Small intestine (tissue), 16 donors: ENCODE measurements at places on chromosomes 1 and 21. TPM values are rescaled to one million over a fixed set of nuclear protein-coding genes. Genes with fewer than 3 reads are reported as not detected.
A peak's percentile ranks its signal among the peaks of the same experiment; 100 is the strongest.

The BRDT gene
- polyA plus RNA-seq, result not detected

The SLC9C2 gene
- polyA plus RNA-seq, result not detected

The SLC6A9 gene
- polyA plus RNA-seq, result 0.81 TPM

The BRINP2 gene
- 0.16 TPM for polyA plus RNA-seq

The CD1B gene
- polyA plus RNA-seq, result not detected

The SRRM1 gene
- 38.8 TPM for polyA plus RNA-seq

The CFHR5 gene
- not detected for polyA plus RNA-seq

DNA sequence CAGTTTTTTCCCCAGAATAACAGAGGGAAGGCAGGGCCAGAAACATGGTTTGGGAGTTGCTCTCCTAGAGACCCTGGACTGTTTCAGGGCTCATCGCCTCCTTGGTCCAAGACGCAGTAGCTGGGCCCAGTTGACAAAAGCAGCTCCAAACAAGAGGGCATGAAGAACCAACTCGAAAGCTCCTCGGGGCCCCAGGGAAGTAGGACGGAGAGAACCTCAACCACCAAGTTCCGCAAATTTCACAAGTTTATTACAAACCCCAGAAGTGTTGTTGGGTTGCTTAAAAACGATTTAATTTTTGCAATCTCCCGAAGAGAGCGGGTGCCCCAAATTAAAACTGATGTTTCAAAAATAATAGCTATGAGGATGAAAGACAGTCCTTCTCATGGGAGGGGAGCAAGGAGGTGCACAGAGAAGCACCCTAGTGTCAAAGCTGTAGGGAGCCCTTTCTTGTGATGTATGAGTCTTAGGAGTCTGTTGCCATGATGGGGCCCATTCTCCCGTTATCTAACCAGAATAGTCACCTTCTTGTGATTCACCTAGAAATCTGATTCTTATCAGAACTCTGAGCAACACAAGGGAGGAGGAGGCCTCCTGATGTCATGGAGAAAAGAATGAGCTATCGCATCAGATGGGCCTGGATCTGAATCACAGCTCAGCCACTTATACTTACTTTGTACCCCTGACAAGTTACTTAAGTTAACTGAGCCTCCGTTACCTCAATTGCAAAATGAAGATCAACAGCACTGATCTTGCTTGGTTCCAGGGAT, 165.7 kb upstream of the IRF2BP2 start:
- no peak for DNase-seq
- no peak overlapping the region for H3K27ac ChIP-seq
- no peaks in the 10 kb centered on the region for H3K4me1 ChIP-seq

- H3K4me3 ChIP-seq, result no peak overlapping the region
- no peaks in the 10 kb centered on the region for H3K4me1 ChIP-seq
- peak; percentile 64 for DNase-seq
- no peaks in the 10 kb centered on the region for H3K36me3 ChIP-seq
- no peaks in the 10 kb centered on the region for H3K27me3 ChIP-seq
Observed at GRCh38 chr1:215637041-215637573, 70.0 kb downstream of the KCTD3 start.

DNA sequence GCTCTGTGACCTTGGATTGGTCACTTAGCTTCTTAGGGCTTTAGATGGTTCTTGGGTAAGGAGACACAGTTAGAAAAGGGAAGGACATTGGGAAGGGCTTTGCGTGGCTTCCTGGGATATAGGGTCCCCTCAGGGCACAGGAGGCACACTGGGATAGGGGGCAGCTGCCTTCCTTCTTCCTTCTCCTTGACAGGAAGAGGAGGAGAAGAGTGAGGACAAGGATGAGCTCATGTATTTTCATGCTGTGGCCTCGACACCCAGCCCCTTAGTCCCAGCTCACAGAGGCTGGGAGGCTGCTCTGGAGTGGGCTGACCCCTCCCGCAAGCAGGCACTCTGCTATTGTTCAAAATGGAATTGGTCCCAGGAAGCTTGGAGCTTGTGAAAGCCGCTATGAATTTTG, 45.7 kb upstream of the POU3F1 start:
- no peaks in the 10 kb centered on the region for H3K36me3 ChIP-seq
- H3K4me1 ChIP-seq, result no peaks in the 10 kb centered on the region
- H3K27ac ChIP-seq, result no peak overlapping the region
- no peaks in the 10 kb centered on the region for H3K27me3 ChIP-seq

DNA sequence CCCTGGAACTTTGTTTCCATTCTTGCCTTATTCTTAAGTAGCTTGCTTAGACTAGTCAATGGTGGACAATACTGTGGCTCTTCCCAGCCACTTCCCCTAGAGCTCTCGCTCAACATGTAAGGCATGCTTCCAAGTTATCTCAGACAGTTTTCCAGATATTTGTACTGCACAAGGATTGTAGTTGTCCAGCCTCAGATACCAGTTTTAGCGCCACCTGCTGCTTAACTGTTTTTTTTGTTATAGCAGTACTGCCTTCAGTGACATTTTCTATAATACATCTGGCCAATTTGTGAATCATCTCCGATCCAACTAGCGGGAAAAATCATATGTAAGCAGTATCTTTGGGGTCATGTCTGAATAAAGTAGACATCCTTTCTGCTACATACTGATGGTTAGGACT, 346.7 kb upstream of the ADGRL4 start:
- H3K27me3 ChIP-seq, result no peaks in the 10 kb centered on the region
- H3K4me3 ChIP-seq, result no peak overlapping the region
- H3K4me1 ChIP-seq, result no peaks in the 10 kb centered on the region

DNA sequence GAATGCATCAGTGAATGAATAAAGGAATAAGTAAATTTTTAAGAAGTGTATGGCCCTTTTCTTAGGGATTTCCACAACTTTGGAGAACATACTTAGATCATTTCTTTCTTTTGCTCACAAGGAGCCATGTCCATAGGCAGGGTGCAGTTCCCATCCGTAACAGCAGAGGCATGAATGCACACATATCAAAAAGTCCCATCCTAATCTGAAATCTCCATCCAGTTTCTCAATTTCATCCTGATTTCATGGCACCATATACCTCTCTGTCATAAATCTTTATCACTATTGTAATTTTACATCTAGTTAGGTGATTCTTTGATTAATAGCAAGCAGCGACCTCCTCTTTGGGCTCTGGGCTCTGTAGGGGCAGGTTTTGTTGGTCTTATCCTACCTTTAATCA, 359.2 kb downstream of the RRAGC start:
- DNase-seq, result no peak
- no peaks in the 10 kb centered on the region for H3K36me3 ChIP-seq
- no peak overlapping the region for H3K4me3 ChIP-seq

- H3K4me1 ChIP-seq, result no peaks in the 10 kb centered on the region
- peak; percentile 37 for DNase-seq
- H3K4me3 ChIP-seq, result no peak overlapping the region
- H3K27me3 ChIP-seq, result no peaks in the 10 kb centered on the region
Observed at GRCh38 chr1:186299570-186299969, 75.5 kb downstream of the TPR start.

DNA sequence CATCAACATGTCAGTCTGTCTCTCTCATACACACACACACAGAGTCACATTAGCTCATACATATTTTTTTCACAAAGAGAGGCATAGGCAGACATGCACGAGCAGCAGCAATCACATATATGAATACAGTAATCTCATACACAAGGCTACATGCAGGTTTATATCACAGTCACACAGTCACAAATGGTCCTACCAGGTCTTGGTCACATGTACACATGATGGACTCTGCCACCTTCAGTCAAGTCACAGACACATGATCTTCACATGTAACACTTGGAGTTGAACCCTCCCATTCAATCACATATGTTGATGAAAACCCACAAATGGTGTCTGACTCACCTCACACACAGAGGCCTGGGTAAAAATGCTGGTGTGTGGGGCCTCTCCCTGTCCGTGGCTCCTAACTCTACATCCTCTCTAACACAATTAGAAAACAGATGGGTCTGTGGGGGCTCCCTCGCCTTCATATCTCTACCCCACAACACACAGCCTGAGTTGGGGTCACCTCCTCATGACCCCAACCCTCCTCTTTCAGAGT, 27.9 kb downstream of the RIMS3 start:
- DNase-seq, result no peak
- no peak overlapping the region for H3K27ac ChIP-seq
- H3K36me3 ChIP-seq, result no peaks in the 10 kb centered on the region
- H3K4me1 ChIP-seq, result no peaks in the 10 kb centered on the region
- H3K4me3 ChIP-seq, result no peak overlapping the region

DNA sequence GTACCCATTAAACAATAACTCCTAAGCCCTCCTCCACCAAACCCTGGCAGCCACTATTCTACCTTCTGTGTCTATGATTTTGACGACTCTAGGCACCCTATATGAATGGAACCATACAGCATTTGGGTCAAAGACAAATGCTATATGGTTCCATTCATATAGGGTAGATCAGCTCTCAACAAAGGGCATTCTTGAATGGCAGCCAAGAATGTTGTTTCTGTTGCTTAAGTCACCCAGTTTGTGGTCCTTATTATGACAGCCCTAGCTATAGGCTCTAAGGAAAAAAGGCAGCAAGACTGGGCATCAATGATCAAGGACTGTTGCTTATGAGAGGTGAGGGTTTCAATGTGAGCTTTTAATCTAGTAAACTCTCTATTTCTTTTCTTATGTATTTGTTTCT, 4.7 kb upstream of the SLC5A9 start:
- H3K27me3 ChIP-seq, result no peaks in the 10 kb centered on the region
- DNase-seq, result no peak
- H3K36me3 ChIP-seq, result no peaks in the 10 kb centered on the region
- H3K27ac ChIP-seq, result no peak overlapping the region
- peaks cover 16% of the 10 kb centered on the region for H3K4me1 ChIP-seq

DNA sequence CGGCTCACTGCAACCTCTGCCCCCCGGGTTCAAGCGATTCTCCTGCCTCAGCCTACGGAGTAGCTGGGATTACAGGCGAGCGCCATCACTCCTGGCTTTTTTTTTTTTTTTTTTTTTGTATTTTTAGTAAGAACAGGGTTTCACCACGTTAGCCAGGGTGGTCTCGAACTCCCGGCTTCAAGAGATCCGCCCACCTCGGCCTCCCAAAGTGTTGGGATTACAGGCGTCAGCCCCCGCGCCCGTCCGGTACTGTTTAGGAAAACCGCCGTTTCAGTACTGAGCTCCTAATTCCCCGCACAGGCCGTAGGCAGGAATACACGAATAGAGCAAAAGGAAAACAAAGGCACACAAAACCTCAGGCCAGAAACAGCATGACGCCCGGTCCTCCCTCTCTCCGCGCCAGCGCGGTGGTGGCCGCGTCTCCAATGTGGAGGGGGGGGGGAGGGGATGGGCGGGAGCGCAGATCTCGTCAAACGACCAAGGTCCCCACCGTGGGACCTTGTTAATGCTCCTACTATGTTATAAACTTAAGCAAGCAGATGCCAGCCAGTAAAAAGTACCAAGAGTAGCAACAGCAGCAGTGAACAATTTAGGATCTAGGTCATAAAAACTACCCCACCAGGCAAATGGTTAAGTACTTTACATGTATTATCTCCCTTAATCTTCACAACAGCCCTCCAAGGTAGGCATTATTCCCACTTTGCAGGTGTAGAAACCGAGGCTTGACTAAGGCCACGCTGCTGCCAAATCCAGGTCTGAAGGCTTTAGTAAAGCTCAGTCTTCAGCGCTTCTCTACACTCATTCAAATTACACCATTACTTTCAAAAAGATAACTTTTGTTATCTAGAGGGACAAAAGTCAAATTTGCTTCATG, 648 bp upstream of the ADAR start:
- peaks cover 22% of the 10 kb centered on the region for H3K4me1 ChIP-seq
- H3K4me3 ChIP-seq, result peak overlapping the region; percentile 86
- H3K36me3 ChIP-seq, result no peaks in the 10 kb centered on the region

- H3K4me3 ChIP-seq, result peak overlapping the region; percentile 63
- peak overlapping the region; percentile 47 for H3K27ac ChIP-seq
- no peaks in the 10 kb centered on the region for H3K27me3 ChIP-seq
- DNase-seq, result peak; percentile 64
- no peaks in the 10 kb centered on the region for H3K4me1 ChIP-seq
- H3K36me3 ChIP-seq, result no peaks in the 10 kb centered on the region
Observed at GRCh38 chr1:200302192-200302920, 107.5 kb downstream of the ZNF281 start.

GRCh38 chr1:24856787-24857506, 73.1 kb downstream of the RUNX3 start:
- H3K27me3 ChIP-seq, result no peaks in the 10 kb centered on the region
- no peak for DNase-seq
- no peaks in the 10 kb centered on the region for H3K36me3 ChIP-seq
- no peak overlapping the region for H3K4me3 ChIP-seq

DNA sequence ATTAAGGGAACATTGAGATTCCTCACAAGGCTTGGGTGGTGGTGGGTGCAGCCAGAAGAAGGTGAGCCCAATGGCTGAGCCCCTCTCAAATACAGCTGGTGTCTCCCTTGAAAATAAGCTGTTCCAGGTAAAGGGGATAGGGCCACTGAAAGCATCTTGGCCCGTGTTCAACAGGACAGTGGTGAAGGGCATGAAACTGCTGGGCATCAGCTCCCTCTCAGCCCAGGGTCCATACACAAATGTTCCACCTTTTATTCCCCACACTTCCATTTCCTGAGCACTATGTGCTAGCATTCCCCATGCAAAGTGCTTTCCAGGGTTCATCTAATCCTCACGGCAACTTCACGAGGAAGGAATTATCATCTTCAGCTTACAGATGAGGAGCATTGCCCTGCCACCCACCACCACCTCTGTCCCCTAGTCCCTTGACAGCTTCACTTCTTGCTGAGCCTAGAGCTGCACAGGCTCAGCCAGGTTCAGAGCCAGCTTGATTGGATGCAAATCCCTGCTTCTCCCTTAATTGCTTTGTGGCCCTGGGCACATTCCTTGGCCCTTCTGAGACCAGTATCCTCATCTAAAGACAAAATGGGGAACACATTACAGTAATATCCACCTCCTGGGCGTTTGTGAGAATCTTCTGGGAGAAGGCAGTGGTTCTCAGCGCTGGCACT, 9.6 kb downstream of the TAGLN2 start:
- no peak overlapping the region for H3K27ac ChIP-seq
- DNase-seq, result no peak
- peaks cover 7% of the 10 kb centered on the region for H3K4me1 ChIP-seq
- H3K36me3 ChIP-seq, result peaks cover 45% of the 10 kb centered on the region

DNA sequence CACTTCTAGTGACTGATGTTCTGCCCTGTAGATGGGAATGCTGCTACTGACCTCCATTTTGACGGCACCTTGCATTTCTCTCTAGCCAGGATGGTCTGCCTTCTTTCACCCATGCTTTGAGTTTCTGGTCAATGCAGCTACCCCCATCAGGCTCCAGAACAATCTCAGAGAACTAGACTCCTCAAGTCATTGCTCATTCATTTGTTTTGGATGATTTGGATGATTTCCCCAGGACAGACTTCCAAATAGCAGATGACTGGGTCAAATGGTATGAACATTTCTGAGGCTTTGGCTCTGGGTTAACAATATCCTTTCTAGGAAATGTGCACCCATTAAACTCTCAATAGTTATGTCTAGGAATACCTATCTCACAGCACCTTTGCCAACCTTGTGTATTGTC, 63.9 kb downstream of the CSMD2 start:
- no peak overlapping the region for H3K27ac ChIP-seq
- no peaks in the 10 kb centered on the region for H3K27me3 ChIP-seq
- no peaks in the 10 kb centered on the region for H3K36me3 ChIP-seq
- H3K4me3 ChIP-seq, result no peak overlapping the region
- DNase-seq, result no peak
- H3K4me1 ChIP-seq, result no peaks in the 10 kb centered on the region

- H3K4me1 ChIP-seq, result no peaks in the 10 kb centered on the region
- H3K4me3 ChIP-seq, result no peak overlapping the region
- no peak overlapping the region for H3K27ac ChIP-seq
- H3K27me3 ChIP-seq, result no peaks in the 10 kb centered on the region
- H3K36me3 ChIP-seq, result no peaks in the 10 kb centered on the region
- no peak for DNase-seq
Observed at GRCh38 chr1:147756341-147756740, 4.1 kb downstream of the GJA5 start.
